ENCODE measurements at places on chromosomes 1 and 21.

DNA sequence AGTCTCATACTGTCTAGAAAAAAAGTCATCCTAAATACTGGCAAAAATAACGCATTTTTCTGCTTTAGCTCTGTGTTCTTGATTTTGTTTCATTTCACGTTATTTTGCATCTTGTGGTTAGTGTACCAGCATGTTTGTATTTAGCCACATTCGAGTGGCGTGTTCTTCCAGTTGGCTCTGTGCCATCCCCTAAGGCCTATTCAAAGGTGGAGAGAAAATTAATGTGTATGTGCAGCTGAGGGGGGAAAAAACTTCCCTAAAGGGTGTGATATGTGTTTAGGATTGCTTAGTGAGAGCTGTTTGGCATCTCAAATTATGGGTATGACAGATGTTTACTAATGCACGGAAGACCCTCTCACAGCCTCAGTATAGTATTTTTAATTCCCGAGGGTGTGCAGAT lies 12.1 kb downstream of the DNAJC16 start:
- DNase-seq: no peak

- no peak for DNase-seq
Measured at GRCh38 chr1:223425550-223425949, 32.3 kb downstream of the CCDC185 start.

DNA sequence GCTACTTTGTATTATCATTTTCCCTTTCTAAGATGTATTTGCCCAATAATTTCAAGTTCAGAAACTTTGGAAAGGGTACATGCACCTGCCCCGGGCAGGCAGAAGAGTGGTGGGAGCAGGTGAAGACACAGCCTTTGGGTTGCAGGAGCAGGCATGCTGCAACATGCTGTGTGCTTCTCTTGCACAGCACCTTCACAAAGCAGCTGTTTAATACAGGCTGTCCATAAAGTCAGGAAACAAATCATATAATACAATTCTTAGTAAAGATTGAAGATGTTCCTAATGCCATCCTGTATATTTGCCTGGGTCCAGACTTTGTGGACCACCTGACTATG lies 182.9 kb downstream of the ZNF281 start:
- DNase-seq: no peak

GRCh38 chr1:218524526-218524925 lies 179.4 kb downstream of the TGFB2 start:
- no peak for DNase-seq

DNA sequence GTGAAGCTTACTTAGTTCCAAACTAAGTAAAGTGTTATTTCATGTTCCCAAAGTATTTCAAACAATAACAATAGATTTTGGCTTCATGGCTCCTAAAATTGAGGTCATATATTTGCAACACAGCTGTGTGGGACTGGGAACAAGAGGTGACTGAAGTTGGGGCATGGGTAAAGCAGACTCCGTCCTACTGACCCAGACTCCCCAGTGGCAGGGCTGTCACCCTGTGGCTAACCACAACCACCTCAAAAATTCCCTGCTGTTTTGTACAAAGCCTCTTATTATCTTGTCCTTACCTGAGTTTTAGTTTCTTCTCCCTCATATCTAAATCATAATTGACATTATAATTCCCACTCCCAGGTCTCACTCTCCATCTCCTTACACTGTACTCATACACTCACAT lies 117.6 kb downstream of the PTGER3 start:
- DNase-seq: no peak

DNA sequence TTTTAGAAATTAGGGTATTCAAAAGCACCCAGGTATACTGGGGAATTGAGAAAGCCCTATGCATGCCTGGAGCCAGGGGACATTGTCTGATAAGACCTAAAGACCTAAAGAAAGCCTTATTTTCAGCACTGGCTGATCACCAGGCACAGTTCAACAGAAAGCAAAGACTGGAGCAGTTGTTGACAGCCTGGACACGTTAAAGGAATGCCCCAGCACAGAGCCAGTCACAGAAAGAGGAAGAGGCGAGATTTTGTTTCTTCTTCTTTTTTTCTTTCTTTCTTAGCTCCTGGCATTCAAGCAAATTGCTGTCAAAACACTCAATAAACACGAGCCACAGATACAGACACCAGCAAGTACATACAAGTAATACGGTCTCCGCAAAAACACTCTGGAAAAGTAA lies 40.4 kb downstream of the RNF187 start:
- DNase-seq: no peak

GRCh38 chr1:111878091-111878490 lies 111.4 kb downstream of the KCND3 start:
- DNase-seq: no peak

DNA sequence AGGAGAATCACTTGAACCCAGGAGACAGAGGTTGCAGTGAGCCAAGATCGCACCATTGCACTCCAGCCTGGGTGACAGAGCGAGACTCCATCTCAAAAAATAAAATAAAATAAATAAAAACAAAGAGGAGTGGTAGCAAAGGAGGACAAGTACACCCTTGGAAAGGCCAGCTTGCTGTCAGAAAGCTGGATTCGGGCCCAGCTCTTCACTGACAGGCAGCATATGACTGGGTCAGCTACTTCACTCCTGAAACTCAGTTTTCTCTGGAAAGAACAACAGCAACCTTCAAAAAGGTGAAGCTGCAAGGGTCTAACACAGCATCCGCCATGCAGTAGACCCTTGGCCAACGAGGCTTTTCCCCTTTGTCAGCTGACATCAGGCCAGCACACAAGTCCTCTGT lies 156.0 kb upstream of the TIAM1 start:
- DNase-seq: no peak

- no peak for DNase-seq
Measured at GRCh38 chr1:38009088-38009840, 3.3 kb upstream of the UTP11 start.

GRCh38 chr21:37231249-37231645 lies 35.9 kb downstream of the VPS26C start:
- DNase-seq: no peak

DNA sequence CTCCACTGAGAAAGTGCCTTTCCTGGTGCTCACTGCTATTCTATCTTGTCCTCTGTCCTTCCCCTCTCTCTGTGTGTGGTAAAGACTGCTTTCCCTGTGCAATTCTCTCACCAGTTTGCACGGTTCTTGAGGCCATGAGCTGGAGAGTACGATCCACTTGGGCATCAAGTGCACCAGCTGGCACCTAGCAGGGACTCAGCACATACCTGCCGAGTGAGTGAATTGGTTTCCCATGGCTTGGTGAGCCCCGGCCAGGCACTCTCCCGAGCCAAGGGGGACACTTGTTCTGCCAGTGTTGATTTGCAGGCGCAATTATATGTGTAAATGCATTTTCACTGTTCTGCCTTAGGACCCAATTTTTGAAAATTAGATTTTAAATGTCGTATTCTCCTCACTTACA lies 313.5 kb downstream of the DISC1 start:
- no peak for DNase-seq

- no peak for DNase-seq
Measured at GRCh38 chr1:216532251-216532798, 109.1 kb upstream of the USH2A start.

GRCh38 chr1:203081465-203082230 lies 4.2 kb downstream of the MYOG start:
- no peak for DNase-seq

DNA sequence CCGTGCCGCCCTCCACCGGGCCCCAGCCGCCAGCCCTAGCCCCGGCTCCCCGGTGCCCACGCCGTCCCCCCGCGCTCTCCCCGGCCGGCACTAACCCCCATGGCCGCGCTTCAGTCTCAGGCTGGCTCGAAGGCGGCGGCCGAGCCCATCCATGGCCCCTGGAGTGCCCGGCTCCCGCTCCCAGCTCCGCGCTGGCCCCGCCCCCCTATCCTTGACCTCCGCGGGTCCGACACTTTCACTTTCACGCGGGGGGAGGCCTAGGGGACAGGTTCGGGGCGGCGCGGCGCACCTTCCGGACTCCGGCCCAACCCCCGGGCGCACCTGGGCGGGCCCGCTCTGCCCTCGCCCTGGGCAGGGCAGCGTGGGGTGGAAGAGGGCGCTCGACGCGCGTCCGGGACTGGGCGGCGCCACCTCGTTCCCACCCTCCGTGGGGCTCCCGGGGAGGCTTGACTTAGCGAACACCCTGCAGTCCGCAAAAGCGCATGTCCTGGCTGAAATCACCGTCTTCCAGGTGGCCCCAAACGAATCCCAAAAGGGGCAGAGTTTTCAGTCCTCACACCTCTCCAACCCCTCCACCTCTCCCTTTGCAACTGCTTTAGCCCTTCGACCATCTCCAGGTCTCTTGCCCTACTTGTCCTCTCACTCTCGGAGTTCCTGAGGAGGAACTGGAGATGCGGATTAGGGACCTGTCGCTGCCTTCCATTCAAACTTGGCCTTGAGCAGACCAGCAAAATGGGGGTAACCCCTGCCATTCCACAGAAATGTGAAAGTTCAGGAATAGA lies 3.9 kb upstream of the DENND2D start:
- DNase-seq: no peak

- no peak for DNase-seq
Measured at GRCh38 chr21:25635310-25635709, 3.7 kb upstream of the JAM2 start.

- DNase-seq: peak; percentile 58
Measured at GRCh38 chr1:167555971-167556714, 2.6 kb upstream of the CREG1 start.

GRCh38 chr1:206105464-206105995 lies 11.7 kb downstream of the AVPR1B start:
- DNase-seq: no peak

GRCh38 chr1:39395357-39395831 lies 96.0 kb upstream of the BMP8A start:
- DNase-seq: no peak

- DNase-seq: no peak
Measured at GRCh38 chr1:206859082-206859521, 6.3 kb upstream of the IL20 start.

DNA sequence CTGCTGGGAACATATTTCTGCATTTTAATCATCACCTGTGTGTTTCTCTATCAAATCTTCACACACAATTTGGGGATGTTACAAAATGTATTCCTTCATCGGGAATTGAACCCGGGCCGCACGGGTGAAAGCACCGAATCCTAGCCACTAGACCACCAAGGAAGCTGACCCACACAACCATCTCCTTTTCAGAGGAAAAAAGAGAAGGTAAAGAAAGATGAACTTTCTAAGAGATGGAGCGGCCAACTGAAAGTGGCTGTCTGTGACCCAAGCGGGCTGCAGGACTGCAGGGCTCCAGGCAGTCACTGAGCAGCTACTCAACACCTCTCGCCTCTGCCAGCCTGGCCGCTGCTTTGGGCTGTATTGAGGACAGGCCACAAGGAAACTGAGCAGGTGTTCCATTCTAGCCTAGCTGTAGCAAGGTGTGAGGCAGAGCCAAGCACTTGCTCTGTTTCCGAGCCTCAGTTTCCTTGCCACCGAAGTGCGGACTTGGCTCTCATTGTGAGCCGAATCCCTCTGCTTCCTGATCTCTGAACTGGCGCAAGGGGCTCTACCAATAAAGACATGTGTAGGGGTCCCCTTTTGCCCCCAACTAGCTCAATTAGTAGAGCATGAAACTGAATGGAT lies 156.9 kb upstream of the NBPF11 start:
- DNase-seq: no peak

DNA sequence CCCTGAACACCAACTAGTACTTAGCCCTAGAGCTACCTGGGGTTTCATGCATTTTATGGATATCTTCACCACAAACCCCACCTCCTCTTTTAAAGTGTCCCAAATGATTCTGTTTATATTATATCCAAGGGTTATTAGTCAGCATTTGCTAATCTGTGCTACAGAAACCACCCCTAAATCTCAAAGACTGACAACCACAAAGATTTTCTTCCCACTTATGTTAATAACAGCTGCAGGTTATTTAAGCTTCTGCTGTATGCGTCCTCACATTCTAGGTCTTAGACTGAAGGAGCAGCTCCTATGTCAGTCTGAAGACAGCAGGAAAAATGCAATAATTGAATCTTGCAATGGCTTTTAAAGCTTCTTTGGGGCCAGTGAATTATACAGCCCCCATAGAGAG lies 11.2 kb upstream of the PHC2 start:
- DNase-seq: no peak

Data from astrocyte of the cerebellum (primary cell).